ENCODE measurements at places on chromosomes 2 and 18.

DNA sequence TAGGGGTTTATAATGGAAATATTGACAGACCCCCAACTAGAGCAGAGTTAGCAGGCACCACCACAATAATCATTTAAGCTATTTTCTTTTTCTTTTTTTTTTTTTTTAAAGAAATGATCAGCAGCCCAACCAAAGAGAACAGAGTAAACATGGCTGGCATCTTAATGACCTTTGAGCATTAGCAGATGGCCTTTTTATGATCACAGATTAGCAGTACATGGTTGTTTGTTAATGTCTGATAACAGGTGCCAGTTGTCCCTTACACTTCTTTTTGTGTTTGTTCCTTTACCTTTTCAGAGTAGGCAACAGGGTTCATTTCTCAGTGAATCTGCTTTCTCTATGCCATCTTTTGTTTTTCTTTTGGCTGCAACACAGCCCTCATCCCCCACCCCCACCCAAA, 747.0 kb downstream of the BCL11A start:
- DNase-seq = no peak

DNA sequence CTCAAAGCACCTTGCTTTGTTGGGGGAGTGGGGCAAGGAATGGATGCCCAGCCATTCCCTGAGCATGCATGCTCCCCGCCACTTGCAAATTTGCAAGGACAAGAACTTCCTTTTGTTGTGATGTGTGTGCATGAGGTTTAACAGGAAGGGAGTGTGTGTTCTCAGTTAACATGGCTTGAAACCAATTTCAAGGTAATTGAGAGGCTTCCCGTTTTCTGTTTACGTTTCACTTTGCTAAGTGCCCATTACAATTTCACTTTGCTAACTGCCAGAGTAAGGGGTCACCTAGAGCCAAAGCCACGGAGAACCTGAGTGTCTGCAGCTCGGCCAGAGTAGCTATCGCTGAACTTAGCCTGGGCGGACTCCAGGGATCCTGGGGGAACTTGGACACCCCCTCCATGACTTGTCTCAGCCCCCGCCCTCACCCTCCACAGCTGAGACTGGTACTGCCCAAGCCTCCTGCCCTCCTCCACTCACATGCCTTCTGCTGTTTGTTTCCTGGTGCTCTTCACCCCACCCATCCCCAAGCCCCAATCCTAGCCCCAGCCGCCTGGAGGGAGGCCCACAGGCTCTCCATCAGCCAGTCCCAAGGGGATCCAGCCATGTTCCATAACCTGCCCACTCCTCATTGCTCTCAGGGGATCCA, 53.6 kb upstream of the LAPTM4A start:
- DNase-seq = no peak

- no peak for DNase-seq
Measured at GRCh38 chr2:219645631-219646527, 18.4 kb downstream of the SLC4A3 start.

DNA sequence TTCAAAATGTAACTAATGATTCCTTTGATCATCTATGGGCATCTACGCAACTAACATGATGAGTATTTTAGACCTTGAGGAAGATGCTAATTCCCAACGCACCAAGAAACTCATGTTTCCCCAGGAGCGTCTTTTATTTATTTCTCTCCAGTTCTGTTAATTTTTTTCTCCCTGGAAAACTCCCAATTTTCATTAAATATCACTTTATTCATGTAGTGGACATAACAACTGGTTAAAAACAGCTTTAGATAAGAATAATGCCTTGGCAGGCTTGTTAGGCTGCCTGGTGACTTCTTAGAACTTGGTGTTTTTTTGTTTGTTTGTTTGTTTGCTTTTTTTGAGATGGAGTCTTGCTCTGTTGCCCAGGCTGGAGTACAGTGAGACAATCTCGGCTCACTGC, 62.9 kb upstream of the ZFP36L2 start:
- no peak for DNase-seq

DNA sequence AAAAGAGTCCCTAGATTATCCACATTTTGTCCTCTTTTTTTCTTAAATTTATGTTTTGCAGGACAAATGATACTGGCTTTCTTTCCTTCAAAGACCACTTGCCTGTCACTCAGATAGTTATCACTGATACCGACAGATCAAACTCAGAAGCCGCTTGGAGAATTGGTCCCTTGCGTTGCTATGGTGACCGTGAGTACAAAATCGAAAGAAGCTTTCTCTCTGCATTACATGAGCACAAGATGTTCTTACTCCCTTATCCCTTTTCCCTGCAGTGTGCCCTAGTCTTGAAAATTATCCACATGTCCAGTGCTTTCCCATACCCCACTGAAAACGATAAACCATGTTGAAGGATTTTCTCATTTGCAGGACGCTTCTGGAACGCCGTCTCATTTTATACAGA, 738.5 kb downstream of the CNTNAP5 start:
- DNase-seq = peak; percentile 26

DNA sequence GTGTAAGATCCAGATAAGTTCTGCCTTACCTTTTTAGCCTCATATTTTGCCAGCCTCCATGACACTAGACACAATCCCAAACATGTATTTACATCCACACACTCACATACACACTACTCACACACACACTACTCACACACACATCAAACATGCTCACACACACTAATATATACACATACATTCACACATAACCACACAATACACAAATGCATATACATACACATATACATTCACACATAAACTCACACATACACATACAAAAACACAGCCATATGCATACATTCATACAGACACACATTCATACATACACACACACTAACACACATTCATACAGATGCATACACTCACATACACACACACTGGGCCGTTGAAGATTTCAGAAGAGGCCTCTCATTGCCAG, 109.5 kb downstream of the MAIP1 start:
- DNase-seq = no peak

GRCh38 chr2:95034221-95034620, 8.7 kb downstream of the MAL start:
- DNase-seq = no peak
